ENCODE measurements at places on chromosomes 4 and X. TPM values are rescaled to one million over a fixed set of nuclear protein-coding genes. Genes with fewer than 3 reads are reported as not detected.

DNA sequence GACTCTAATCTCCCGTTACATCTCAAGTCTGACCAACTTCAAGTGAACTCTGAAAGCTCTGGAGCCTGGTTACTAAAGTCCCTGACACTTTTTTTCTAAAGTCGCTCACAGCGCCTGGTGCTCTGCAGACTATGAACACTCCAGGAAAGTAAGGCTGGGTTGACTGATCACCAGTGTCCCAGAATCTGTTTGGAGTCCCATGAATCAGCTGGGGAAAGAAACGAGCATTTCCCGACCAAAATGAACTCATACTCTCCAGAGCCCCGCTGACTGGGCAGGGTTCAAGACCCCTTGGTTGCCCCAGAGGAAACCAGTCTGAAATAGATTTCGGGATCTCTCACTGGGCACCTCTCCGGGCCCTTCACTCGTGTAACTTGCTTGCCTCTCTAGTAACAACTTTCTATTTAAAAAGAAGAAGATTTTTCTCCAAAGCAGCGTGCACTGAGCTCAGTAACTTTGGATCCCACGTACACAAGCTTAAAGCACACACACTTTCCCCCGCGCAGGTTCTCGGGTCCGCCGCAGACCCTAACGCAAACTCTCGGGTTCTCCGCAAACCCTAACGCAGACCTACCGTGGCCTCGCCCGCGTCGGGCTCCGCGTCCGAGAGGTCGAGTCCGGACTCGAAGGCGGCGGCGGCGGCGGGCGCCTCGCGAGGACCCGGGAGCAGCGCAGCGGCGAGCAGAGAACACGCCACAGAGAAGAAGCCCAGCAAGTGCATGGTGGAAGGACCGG is 964 bp downstream of the VEGFC start:
- DNase-seq, result peak; percentile 56

- DNase-seq, result no peak
These were observed 114.9 kb downstream of the VSIG4 start for GRCh38 chrX:65925005-65925404.

- DNase-seq, result no peak
These were observed 164.0 kb downstream of the STAG2 start for GRCh38 chrX:124125471-124125870.

- DNase-seq, result peak; percentile 80
These were observed 14.5 kb upstream of the FGG start for GRCh38 chr4:154626793-154627484.

DNA sequence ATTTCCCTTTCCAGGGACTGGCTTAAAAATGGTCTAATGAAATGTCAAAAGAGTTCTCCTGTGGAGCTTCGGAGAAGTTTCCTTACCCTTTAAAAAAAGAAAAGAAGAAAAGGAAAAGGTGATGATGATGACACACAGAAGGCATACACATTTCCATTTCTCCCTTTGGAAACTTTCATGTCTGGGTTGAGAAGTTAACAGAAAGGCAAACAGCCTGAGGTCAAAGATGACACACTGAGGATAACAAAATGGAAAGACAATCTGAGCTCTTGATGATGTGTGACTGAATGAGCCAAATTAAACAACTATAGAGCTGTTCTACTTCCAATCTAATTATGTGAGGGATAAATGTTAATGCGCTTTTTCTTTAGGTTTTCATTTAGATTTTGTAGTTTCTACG is 32.2 kb downstream of the NFXL1 start:
- DNase-seq, result no peak

GRCh38 chr4:71583971-71584370 is 199.9 kb downstream of the GC start:
- DNase-seq, result no peak

- DNase-seq, result no peak
These were observed 149.1 kb upstream of the PCDH10 start for GRCh38 chr4:133000012-133000411.

SPANXN4 gene
- not detected for total RNA-seq

DNA sequence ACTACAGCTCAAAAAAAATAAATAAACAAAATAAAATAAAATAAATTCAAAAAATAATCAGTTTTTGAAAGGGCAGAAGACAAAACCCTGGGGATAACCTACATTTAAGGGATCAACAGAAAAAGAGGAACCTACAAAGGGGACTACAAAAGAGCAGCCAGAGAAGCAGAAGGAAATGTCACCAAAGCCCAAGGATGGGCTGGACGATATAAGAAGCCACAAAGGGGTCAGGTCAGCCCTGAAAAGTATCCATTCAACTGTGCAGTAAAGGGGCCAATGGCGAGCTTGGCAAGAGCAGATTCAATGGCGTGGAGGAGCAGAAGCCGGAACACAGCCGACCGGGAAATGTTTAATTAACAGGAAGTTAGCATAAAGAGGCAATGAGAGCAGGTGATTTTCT is 16.9 kb downstream of the ACOT9 start:
- no peak for DNase-seq

DNA sequence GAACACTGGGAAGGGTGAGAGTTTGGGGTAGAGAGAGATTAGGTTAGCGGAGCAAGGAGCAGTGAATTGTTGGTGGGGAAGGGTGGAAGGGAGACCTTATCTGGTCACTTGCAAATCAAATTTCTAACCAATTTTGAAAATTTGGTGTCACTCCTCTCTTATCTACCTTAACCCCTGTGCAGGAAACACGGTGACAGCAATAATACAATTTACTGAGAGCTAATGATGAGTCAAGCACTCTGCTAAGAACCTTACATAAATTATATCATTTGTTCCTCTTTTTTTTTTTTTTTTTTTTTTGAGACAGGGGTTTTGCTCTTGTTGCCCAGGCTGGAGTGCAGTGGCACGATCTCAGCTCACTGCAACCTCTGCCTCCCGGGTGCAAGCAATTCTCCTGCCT is 116.4 kb downstream of the C4orf51 start:
- DNase-seq, result no peak

DNA sequence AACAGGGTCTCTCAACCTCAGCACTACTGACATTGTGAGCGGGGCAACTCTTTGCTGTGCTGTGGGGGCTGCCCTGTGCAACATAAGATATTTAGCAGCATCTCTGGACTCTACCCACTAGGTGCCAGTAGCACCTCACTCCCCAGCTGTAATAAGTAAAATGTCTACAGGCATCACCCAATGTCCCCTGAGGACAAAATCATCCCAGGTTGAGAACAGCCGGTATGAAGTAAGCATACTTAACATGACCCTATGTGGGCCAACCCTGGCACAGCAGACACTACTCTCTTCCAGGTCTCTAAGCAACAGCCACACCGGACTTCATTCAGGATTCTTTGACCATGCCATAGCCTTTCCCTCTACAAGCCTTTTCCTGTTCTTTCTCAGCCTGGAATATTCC is 10.5 kb upstream of the MGST2 start:
- peak; percentile 75 for DNase-seq

PNMA6F gene
- not detected for total RNA-seq

DNA sequence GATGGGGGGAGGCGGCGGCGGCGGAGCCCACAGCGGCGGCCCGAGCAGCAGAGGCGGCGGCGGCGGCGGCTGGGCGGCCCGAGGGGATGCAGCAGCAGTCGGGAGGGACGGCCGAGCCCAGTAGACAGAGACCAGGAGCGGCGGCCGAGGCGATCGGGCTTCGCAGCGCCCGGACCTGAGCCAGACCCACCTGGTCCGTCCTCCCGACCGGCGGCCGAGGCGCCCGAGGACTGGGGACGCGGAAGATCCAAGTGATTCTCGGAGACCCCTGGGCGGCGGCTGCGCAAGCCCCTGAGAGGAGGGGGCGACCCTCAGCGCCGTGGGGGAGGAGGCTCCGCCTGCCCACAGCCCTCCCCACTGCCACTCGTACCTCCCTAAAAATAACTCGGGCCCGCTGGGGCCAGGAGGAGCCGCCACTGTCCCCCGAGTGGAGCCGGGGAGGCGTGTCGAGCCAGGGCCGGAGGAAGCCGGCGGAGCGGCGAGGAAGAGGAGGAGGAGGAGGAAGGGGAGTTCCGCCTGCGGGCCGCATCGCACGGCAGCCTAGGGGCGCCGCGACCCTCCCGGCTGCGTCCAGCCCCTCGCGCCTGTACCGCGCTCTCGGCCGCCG is 608 bp downstream of the RAPGEF2 start:
- DNase-seq, result peak; percentile 86

CCDC110 gene
- not detected for total RNA-seq

DNA sequence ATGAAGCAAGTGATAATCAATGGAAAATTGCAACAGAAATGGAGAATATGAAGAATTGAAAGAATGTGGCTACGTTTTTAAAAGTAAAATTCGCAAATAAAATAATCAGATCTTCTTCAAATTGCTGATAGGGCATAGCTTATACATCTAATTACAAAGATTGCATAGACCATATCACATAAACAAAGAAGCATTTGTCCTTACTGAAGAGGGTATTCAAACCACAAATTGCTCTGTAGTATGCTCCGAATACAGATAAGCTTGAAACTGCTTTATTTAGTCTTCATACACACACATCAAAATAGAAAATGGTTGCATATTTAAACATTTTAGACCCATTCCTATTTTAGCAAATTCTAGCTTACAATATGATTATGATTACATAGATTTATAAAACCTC is 206.7 kb upstream of the SLIT2 start:
- DNase-seq, result no peak

DNA sequence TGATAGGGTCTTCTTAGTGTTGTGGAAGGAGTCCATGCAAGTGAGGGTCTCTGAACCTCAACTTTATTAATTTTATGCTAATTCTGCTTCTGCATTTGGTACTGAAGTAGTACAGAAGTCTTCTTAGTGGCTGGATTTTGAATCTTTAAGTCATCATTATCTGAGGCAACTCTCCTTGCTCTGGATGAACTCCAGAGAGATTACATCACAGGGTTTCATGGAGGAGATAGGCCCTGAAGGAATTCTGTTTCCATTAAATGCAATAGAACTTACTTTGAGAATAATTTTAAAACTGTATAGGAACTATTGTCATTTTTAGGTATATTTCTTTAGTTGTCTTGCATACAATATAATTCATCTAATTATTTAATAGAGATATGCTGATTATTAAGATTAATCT is 451.2 kb downstream of the FAT4 start:
- no peak for DNase-seq

DNA sequence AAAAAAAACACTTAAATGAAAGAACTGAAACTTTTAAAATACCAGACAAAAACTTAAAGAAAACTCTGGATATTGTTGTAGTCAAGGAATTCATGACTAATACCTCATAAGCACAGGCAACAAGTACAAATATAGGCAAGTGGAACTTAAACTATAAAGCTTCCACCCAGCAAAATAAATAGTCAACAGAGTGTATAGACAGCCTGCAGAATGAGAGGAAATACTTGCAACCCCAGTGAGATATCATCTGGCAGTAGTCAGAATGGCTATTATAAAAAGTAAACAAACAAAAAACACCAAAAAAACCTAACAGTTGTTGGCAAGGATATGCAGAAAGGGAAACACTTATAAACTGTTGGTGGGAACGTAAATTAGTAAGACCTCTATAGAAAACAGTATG is 9.6 kb upstream of the RPS6KA6 start:
- no peak for DNase-seq

IL1RAPL2 gene
- total RNA-seq, result not detected

DNA sequence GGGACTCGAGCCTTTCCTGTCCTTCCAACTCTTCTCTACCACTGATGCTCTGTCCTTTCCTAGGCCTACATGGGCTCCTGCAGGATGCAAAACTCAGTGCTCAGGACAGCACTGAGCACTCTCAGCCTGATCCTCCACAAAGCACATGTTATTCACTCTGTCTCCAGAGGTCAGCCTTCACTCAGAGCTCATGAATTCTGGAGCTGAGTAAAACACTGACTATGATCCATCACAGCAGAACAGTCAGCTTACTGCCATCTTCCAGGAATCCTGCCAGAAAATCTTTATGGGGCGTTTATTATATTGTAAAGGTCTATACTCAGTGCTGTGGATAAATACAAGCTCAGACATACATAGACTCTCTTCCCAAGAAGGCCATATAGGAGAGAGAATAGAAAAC is 121.5 kb upstream of the CPEB2 start:
- no peak for DNase-seq

DNA sequence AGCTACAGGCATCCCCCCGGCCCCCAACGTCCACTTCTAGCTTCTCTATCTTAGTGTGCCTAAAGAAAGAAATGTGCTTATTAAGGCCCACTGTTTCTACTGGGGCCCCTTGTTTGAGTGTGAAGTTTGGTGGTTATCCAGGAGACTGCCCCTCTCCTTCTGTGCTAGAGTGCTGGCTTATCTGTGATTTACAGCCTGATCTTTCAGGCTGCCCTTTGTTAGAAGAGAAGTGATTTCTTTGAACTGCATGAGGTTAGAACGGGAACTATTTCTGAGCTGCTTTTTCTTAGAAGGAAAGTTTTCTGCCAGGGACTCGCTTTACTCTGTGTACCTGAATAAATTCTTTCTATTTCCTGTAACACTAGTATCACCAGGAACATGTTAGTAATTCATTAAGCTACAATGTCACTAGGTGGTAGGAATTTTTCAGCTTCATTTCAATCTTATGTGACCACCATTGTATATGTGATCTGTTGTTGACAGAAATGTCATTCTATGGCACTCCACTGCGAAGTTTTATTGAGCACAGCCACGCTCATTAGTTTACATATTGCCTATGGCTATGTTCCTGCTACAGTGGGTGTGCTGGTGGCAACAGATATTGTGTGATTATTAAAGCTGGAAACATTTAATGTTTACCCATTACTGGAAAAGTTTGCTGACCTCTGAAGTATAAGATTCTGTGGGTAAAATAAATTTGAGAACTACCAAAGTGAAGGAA is 193.8 kb upstream of the CXorf51B start:
- no peak for DNase-seq

VCX3B gene
- total RNA-seq, result not detected

DNA sequence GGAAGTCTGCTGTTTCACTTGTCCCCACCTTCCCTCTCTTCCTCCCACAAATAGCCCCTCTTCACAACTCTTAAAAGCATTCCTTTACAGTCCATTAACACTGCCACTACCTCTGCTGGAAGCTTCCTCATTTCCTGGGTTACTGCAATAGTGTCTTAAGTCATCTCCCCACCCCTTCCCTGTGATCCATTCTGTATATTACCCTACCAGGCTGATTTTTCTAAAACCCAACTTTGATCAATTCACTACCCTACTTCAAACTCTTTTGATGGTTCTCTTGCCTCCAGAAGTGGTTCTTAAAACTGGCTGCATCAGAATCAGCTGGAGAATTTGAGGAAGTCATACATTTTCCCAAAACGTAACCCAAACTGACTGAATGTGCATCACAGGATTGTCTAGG is 8.8 kb upstream of the XIAP start:
- no peak for DNase-seq
